Karpas-422 (cell line): ENCODE measurements at places on chromosomes 7 and 10. TPM values are rescaled to one million over a fixed set of nuclear protein-coding genes. Genes with fewer than 3 reads are reported as not detected.

Gene TMEM229A
- not detected in 2 replicates for total RNA-seq

GRCh38 chr7:77383333-77383740, 32.8 kb downstream of the GSAP start:
- no peak for DNase-seq

- no peak for DNase-seq
Observed at GRCh38 chr7:3321206-3321605, 20.2 kb downstream of the SDK1 start.

- no peak for DNase-seq
Observed at GRCh38 chr10:93261961-93262610, 188.4 kb downstream of the CYP26A1 start.

DNA sequence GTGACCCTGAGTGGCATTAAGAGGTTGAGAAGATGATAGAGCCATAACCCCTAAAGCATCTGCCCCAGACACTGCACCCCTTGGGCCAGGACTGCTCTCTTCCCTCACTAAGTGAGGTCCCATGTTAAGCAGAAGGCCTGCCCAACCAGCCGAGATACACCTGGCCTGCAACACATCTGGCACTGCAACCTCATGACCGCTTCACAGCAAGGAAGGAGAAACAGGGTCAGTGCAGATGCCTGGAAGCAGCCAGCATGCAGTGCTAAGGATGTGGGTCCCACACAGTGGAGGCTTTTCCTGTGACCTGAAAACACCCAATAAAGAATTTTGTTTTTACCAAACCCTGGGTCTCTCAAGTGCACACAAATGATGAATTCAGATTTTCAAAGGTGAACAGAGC, 7.4 kb downstream of the NOD1 start:
- DNase-seq = no peak

GRCh38 chr10:71575934-71576801, 143.4 kb downstream of the C10orf105 start:
- no peak for DNase-seq

GRCh38 chr7:16025696-16026095, 339.2 kb upstream of the MEOX2 start:
- no peak for DNase-seq

Gene DNAJC12
- 52.2 and 72.8 TPM in 2 replicates for total RNA-seq

Gene FRMPD2
- not detected in 2 replicates for total RNA-seq

Gene MYO1G
- total RNA-seq = 62.4 and 130 TPM in 2 replicates

GRCh38 chr10:61547297-61547696, 94.1 kb upstream of the TMEM26 start:
- no peak for DNase-seq

DNA sequence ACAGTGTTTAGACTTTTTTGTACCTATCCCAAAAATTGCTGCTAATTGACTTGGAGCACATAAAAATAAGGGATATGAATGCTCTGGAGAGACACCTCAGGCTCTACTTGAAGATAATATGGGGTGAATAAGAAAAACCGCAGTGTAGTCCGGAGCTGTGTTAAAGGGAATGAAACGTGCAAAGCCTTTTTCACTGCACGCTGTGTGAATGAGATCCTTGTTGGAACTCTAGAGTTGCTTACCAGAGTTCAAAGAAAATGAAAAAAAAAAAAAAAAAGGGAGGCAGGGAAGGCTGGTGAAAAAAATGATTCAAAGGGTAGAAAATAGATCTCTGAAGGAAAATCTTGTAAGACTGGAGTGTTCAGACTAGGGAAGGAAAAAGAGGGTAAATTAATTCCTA, 226.6 kb downstream of the LRMDA start:
- DNase-seq = no peak

Gene SCRN1
- total RNA-seq = 86.4 and 88.6 TPM in 2 replicates

DNA sequence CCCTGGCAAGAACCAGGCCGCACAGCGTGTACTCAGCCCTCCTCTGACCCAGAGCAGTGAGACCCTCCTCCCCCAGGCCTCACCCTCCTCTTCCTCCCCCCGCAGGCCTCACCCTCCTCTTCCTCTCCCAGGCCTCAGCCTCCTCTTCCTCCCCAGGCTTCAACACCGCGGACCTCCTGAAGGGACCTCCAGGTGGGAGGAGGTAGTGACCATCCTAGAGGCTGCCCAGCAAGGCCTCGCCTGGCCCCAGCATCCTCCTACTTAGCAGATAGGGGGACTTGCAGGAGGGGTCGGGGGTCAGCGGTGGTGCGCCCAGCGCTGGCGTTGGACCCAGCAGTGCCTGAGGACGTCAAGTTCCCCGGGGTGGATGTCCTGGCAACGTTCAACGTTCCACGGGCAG, 270.8 kb downstream of the ELFN1 start:
- no peak for DNase-seq

Gene PTPRZ1
- total RNA-seq = not detected in 2 replicates

DNA sequence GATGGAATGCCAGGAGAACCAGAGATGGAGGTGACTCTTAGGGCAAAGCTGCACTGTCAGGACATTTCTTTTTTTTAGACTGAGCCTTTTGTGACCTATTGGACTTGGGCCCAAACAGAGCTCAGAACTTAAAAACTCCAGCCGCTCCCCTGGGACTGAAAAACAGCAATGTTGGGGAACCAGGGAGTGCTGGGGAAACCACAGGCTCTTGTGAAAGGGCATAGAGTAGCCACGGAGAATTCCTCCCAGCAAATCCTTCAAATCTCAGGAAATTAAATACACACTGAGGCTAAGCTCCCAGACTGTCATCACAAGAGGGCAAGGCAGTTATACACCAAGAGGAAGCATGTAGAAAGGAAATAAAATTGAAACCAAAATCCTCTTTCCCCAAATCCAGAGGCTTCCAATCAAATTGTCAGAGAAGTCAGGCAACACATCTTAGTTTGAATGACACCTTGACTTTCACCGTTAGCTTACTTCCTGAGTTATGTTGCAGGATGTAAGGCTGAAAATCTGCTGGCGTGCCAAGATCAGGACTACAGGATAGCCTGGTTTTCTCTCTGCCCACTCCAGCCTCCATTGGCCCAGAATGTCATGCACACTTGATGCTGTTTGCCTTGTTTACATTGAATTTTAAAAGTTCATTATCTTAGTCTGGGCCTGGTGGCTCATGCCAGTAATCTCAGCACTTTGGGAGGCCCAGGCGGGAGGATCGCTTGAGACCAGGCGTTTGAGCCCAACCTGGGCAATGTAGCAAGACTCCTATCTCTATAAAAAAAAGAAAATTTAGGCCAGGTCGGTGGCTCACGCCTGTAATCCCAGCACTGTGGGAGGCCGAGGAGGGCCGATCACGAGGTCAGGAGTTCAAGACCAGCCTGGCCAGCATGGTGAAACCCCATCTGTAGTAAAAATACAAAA, 2.6 kb upstream of the RFC2 start:
- DNase-seq = no peak

Gene FASTK
- 48.8 and 127 TPM in 2 replicates for total RNA-seq
